Stimulated activated CD8-positive, alpha-beta memory T cell treated with anti-CD3 and anti-CD28 coated beads, Interleukin-15, amount 100 ng/mL, for 24 hours (primary cell): ENCODE measurements at places on chromosomes 11 and 22.

DNA sequence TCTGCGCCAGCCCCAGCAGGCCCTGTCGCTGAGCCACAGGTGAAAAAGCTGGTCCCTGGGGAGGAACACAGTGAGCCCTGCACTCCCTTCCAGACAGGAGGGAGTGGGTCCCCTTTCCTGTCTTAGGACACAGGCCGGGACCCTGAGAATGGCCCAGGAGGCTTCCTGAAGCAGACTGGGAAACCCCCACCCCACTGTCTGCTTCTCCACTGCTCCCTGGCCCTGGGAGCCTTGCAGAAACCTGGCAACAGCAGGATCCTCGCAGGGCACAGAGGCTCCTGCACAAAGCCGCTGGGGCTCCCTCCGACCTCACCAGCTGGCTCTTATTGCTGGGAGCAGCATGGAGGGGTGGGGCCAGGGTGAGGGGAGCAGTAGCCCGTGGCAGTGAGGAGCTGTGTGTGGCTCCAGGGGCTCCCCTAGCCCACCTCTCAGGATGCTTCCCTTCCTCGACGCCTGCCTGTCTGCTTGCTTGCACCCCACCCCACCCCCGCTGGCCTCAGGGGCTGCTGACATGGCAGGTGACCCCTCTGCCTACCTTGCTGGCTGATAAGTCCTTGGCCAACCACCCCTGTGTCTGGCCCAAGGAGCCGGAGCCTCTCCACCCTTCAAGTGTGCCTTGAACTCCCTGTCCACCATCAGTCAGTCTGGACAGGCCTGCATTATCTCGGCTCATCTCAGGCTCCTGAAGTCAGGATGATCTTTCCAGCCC is 72.1 kb upstream of the KCNQ1OT1 start:
- no peak for DNase-seq

- no peak for DNase-seq
These were observed 211.4 kb upstream of the NARS2 start for GRCh38 chr11:78786086-78786485.

DNA sequence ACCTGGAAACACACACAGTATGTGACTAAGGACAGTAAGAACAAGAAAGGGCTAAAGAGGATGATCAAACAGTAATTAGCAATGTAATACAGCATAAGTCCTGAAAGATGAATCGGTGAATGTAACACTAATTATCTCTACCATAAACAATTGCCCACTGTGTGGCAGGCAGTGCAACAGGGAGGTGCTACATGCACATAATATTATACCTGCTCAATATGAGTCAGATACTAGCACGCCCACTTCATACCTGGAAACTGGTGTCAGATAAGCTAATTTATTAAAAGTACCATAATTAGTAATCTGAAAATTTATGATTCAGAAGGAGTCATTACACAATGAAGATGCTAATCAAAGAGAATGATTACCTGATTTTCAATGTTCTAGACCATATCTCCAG is 14.9 kb downstream of the CASP12 start:
- no peak for DNase-seq

GRCh38 chr22:20884454-20884853 is 25.6 kb downstream of the SNAP29 start:
- no peak for DNase-seq

GRCh38 chr11:64019106-64020037 is 16.4 kb upstream of the FLRT1 start:
- no peak for DNase-seq

DNA sequence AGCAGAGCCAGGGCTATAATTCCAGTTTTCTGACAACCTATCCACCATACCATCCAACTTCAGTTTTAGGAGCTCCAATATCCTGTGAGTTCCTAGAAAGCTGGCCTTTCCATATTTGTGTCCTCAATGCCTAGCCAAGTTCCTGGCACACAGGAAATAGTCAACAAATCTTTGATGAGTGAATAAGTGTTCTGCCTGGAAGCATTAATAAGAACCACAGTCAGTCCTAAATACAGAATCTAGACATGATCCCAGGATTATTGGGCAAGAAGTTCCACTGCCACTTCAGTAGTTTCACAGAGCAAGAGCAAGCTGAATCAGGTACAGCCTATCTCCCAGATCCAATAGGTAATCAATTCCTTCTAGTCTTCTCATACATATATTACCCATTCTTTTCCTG is 942.0 kb downstream of the DLG2 start:
- no peak for DNase-seq

GRCh38 chr11:10618490-10618889 is 50.0 kb upstream of the LYVE1 start:
- no peak for DNase-seq

DNA sequence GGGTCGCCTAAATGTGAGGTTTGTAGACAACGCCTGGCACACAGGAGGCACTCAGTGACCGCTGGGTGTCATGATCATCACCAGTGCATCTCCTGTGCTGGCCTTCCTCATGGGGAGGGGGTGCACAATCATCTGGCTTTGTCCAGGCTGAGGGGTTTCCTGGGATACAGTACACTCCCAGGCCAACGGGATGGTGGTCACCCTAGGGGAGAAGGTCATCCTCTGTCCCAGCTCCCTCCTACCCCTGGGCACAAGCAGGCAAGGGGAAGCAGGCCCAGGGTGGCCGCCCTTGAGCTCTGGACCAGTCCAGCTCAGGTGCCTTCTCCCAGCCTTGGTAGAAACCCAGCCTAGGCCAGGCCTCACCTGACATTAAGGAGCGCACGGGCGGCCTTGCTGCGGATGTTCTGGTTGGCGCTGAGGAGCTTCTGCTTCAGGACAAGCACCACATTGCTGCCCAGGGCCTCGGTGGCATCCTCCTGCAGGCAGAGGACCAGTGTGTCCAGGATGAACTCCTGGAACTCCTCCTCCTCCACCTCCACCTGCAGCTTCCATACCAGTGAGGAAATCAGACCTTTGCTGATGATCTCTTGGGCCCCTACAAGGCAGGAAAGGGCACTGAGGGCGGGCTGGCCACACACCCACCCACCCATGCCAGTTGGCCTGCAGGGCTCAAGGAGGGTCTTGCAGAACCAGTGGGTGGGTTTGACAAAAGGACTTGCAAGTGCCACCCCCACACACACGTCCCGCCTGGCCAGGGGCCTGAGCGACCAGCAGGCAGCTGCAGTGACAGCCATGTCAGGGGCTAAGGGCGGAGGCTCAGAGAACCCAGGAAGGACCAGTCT is 6.6 kb upstream of the GNAZ start:
- no peak for DNase-seq

- no peak for DNase-seq
These were observed 34.6 kb upstream of the MN1 start for GRCh38 chr22:27836181-27836580.

DNA sequence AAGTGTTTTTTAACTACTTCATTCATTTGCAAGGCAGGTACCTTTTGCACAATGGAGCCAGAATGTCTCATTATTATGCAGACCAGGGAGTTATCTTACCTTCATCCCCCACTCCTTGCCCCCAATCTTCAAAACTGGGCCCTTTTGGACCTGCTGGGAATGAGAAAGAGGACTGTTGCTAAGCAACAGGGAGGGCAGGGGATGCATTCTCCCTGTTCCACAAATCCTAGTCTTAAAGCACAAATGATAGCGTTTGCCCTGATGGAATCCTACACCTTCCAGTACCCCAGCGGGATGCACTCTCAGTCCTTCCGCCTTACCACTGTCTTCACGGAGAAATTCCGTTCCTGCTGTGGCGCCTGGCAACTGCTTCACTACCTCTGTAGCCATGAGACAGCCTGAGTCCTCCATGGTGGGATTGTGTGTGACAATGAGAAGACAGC is 4.1 kb upstream of the KCNJ1 start:
- DNase-seq: no peak

DNA sequence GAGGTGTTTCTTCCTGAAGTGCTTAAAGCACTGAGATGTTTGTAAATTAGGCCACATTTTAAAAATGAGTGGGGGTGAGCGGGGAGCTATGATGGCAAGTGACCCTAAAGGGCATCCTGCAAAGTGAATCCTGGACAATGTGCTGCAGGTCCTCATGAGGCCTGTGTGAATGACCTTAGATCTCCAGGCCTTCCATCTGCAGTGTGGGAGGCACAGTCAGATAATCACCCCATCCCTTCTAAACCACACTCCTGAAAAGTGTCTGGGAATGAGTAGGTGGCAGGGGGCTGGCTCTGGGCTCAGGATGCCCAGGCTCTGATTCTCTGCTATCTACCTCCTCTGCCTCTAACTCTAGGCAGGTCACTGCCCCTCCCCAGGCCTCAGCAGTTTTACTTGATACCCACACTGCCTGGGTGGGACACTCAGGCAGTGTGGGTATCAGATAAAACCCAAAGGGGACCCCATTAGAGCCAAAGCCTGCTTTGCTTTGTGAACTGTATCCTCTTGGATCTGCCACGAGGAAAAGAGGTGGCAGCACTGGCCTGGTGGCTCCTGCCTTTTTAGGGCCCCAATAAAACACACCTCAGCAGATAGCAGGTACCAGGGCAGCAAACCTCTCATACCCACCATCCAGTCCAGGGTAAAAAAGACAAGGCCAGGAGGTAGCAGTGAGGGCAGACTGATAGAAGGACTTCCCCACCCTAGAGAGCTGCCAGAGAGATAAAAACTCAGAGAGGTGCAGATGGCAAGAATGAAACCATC is 10.5 kb downstream of the STARD10 start:
- DNase-seq: no peak

- DNase-seq: no peak
These were observed 4.2 kb upstream of the RPS19BP1 start for GRCh38 chr22:39536711-39537110.

- no peak for DNase-seq
These were observed 51.5 kb downstream of the NEU3 start for GRCh38 chr11:75040167-75040770.

- no peak for DNase-seq
These were observed 676.7 kb upstream of the ARHGAP42 start for GRCh38 chr11:100010393-100010792.

- no peak for DNase-seq
These were observed 27.2 kb upstream of the KCNJ11 start for GRCh38 chr11:17415523-17416104.

GRCh38 chr11:45336136-45336535 is 50.0 kb upstream of the SYT13 start:
- DNase-seq: no peak

DNA sequence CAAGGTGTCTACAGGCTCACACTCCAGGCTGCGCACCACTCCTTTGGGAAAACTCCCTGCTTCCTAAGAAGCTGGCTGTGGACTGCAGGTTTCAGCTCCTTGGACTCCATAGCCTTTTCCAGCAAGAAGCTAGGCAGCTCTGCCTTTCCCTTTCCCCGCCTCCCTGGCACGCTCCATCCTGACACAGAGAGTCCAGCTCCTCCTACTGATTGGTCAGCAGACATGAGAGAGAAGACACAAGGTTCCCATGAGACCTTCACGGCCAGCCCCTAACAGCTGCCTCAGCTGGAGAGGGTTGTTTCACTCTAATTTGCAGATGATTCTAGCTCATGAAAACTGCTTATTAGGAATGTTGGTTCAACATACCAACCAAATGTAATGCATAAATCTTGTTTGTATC is 27.6 kb downstream of the TENM4 start:
- no peak for DNase-seq

DNA sequence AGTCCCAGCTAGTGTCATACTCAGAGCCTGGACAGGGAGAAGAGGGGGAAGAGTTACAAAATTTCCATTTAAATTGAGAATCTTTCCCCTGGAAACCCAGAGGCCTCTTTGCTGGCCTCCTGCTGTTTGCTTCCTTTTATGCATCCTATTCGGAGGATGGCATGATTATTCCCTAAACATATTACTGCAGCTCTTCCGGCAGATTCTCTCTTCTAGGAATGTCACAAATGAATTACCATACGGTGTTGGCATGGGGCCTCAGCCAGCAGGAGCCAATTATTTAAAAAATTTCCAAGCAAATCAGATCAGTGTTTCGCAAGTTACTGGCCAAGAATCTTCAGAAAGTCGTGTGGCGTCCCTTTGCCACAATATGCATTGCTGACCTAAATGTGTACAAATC is 326.7 kb upstream of the NCAM1 start:
- no peak for DNase-seq

GRCh38 chr11:85627332-85627997 is at the start of gene DLG2:
TSS of gene DLG2 (minus strand) at chr11:85627344.
- DNase-seq: peak; percentile 14

- DNase-seq: no peak
These were observed 167.6 kb upstream of the SESN3 start for GRCh38 chr11:95398437-95399112.

GRCh38 chr11:125925247-125925740 is 20.6 kb upstream of the VSIG10L2 start:
- DNase-seq: no peak

DNA sequence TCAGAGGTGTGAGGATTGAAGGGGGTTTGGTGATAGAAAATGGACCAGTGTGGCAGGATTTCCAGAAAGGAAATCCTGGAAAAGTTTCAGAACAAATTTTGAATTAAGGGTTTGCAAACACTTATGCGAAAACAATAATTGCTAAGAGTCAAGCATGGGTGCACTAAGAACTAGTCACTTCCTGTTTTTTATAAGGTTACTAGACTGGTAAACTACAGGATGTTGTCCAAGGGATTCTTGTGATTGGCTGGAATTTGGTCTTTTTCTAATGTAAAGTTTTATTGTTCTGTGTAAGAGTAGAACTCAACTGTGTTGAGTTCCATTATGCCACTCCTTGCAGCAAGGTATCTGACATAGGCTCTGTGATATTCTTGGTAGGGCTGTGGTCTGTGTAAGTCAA is 54.1 kb downstream of the LIF start:
- no peak for DNase-seq

- no peak for DNase-seq
These were observed 30.9 kb upstream of the PDE3B start for GRCh38 chr11:14612694-14613093.

DNA sequence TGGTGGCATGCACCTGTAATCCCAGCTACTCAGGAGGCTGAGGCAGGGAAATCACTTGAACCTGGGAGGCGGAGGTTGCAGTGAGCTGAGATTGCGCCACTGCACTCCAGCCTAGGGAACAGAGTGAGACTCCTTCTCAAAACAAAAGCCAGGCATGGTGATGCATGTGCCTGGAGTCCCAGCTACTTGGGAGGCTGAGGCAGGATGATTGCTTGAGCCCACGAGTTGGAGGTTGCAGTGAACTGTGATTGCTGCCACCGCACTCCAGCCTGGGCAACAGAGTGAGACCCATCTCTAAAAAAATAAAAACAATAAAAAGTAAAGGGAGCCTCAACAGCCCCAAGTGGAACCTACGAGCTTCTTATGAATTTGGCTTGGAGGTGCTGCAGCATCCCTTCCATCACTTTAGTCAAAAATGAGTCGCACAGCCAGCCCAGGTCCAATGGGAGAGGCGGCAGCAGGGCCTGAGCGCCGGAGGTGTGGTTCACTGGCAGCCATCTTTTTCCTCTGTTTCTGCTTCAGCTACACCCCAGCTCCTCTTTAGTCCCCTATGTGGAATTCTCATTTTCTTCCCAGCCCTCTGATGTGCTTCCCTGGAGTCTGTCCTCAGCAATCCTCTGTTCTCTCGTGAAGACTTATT is 29.2 kb upstream of the GCAT start:
- DNase-seq: no peak
